DMS79 treated with DMSO at 0.1 percent for 48 hours (cell line): ENCODE measurements at places on chromosomes 3 and 15.

GRCh38 chr3:79154865-79155264 lies 612.9 kb downstream of the ROBO1 start:
- DNase-seq, result no peak

DNA sequence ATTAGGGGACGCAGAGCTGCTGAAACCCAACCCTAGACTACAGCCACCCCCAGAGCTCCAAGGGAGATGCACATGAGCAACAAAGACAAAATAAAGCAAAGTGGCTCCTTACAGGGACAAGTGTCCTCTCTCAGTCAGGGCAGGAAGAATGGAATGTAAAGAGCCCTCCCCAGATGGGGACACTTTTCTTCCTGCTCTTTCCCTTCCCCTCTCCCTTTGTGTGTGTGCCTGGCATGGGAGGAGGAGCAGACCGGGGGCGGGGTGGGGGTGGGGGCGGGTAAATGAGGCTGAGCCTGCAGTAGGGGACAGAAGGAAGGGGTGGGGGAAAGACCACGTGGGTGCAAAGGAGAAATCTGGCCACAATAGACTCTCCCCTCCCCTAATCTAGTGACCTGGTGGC lies 37.4 kb downstream of the ACAA1 start:
- no peak for DNase-seq

DNA sequence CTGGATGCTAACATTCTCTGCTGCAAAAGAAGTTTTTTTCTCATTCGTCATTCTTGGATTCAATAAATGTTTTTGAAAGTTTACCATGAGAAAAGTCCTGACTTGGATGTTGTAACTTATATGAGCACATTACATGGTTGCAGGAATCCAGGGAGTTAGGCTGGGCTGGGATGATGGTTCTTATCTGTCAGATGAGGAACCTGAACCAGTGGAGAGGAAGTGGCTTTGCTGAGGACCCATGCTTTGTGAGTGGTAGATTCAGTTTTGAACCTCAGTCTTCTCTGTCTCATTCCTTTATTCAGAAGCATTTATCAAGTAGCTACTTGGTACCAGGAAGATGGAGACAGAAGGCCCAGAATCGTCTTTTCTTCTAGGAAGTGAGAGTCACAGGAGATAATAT lies 3.7 kb upstream of the GASK1A start:
- no peak for DNase-seq

DNA sequence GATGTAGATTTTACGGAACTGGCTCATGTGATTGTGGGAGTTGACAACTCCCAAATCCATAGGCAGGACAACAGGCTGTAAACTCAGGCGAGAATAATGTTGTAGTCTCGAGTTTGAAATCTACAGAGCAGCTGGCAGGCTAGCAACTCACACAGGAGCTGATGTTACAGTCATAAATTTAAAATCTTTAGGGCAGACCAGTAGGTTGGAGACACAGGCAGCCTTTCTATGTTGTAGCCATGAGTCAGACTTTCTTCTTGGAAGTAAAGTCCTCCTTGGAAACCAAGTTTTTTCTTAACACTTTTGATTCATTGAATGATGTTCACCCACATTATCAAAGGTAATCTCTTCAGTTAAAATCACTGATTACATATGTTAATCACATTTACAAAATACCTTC lies 89.1 kb upstream of the ALCAM start:
- no peak for DNase-seq

- DNase-seq, result no peak
Observed at GRCh38 chr3:107590786-107591185, 68.0 kb downstream of the BBX start.

DNA sequence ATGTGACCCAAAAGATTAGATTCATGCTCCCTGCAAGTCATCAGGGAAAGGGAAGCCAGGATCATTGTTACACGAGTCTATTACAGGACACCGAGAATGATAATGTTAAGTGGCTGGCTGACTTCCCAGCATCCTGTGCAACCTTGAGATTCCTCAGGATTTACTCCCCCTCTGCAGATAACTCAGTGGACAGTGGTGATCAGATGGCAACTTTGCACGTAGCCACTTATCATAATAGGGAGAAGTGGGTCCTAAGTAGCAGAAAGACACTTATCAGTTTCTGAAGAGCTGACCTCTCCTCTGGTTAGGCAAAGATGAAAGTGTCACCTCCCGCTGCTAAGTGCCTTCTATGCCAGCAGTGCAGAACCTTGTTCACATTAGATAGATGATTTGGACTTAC lies 6.7 kb upstream of the TMPRSS7 start:
- DNase-seq, result peak; percentile 72

DNA sequence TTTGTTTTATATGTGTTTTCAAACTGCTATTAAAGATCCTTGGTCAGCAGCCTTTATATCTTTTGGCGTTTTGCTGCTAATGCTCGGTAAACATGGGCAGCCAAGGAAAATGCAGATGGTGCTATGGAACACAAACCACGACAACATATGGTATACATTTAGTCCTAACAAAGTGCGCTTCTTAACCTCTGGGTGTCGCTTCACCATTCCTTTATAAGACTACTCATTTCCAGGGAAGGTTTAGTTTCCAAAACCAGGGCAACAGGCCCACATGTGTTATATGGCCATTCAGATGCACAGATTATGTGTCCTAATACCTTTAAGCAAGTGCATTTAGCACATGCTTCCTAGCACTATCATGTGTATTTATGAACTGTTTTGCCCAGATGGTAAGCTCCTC lies 14.7 kb downstream of the SHOX2 start:
- DNase-seq, result no peak

- no peak for DNase-seq
Observed at GRCh38 chr15:71228403-71228802, 113.1 kb downstream of the THSD4 start.

DNA sequence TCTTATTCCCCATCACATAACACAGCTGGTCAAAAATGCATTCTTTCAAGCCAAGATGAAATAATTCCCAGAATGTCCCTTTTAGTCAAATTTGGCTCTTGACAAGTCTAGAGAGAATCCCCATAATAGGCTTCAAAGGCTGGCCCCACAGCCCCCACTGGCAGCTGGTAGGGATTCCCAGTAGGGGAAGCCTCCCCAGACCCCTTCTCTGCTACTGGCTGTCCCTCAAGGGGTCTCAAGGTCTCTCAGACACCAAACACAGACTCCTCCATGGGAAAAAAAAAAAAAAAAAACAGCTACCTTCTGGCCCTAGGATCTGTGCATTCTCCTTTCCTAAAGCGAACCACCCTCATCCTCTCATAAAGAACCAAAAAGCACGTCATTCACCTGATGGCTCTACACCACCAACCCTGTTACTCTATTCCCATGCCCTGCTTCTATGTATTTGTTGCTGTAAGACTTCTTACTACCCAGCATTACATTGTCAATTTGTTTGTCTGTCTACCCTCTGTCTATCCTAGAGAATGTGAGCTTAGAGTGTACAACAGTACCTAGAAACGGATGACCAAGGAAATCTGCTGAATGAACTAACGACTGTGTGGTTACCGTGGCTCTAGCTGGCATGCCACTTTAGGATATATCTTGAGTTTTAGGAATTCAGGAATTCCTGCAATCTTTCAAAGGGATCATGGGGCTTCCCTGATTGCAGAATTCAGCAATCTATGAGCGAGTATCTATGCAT lies 164.1 kb upstream of the NSMCE3 start:
- no peak for DNase-seq

DNA sequence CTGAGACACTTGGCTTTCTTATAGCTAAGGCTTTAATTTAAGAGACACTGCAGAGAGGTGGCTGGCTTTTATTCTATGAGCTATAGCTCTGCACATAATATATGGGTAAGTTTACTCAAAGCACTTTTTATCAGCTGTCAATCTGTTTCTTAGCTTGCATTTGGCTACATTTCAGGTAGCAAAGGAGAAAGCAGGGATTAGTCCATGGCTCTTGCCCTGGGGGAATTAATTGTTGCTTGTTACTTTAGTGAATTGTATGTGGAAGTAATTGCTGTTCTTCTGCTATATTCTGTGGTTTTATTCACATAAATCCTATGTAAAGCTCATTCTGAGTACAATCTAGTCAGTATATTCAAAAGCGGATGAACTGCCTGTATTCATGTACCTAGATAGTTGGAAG lies 14.4 kb upstream of the CCDC39 start:
- no peak for DNase-seq

- peak; percentile 7 for DNase-seq
Observed at GRCh38 chr3:64530434-64531049, 157.3 kb downstream of the ADAMTS9 start.

GRCh38 chr3:152302521-152303021 lies 33.8 kb downstream of the MBNL1 start:
- peak; percentile 18 for DNase-seq
